Stromal cell of bone marrow (primary cell): ENCODE measurements at places on chromosomes 6 and 20.

- no peak for DNase-seq
Observed at GRCh38 chr20:16352321-16352720, 220.9 kb downstream of the KIF16B start.

DNA sequence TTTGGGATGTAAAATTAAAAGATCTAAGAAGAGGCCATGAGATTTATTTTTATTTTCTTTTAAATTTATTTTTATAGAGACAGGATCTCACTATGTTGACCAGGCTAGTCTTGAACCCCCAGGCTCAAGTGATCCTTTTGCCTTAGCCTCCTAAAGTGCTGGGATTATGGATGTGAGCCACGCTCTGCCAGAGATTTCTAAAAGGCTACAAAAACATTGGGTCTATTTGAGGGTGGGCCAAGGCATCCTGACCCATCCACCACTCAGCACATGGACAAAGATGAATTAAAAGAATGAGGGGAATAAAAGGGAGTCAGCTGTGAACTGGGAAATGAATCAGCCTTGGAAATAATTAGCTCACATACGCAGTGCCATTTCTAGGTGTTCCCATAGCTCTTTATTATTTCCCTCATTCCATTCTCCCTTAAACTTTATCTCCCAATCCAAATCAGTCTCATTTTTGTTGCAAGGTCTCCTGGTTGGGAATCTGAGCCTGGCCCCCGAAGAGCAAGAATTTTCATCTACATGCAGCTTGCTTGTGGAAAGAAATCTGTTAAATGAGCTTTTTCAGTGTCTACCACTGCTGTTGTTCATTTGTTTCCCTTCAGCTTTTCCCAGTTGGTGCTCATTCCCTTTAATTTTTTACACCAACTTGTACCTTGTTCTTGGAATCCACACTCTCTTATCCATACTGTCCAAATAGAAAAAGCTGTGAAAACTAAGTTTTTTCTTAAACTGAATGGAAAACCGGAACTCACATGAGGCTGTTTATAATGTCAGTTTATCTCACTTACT, 66.9 kb downstream of the MKKS start:
- no peak for DNase-seq

- no peak for DNase-seq
Observed at GRCh38 chr6:33483678-33484077, 29.3 kb downstream of the ZBTB9 start.

DNA sequence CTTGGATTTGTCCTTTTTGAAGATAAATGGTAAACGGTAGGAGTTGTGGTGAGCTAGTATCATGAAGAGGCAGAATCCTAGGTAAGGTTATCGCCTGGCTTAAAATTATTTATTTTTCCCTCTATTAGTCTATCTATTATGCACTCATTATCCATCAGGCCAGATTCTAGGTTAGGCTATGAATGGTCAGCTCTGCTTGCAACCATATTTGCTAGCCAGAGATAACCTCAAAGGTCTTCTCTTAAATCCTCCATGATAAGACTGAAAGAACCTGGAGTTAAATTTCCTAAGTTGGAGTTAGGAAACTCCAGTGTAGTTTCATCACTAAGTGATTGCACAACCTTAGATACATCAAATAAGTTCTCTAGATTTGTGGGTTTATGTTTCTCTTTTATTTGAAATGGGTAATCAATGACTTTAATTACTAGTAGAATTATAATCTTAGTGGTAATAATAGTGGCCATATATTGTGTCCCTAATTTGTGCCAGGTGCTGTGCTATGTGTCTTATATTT, 302.1 kb upstream of the RUNX2 start:
- DNase-seq, result no peak

- DNase-seq, result no peak
Observed at GRCh38 chr6:48474830-48475229, 363.8 kb upstream of the PTCHD4 start.

DNA sequence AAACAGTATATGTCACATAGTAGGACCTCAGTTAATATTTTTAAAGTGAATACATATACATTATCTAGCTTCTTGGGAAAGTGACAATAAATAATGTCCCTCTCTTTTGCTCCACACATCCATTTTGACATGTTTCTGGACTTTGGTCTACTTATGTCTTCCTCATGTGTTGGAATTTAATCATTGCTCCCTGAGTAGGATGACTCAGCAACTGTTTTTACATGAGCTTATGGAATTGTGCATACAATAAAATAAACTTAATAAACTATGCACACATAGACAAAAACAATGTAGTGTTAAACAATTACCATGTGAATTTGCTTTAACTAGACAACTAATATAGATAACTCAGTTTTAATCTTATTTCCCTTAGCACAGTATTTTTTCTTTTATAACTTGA, 503.8 kb downstream of the TFAP2B start:
- no peak for DNase-seq

DNA sequence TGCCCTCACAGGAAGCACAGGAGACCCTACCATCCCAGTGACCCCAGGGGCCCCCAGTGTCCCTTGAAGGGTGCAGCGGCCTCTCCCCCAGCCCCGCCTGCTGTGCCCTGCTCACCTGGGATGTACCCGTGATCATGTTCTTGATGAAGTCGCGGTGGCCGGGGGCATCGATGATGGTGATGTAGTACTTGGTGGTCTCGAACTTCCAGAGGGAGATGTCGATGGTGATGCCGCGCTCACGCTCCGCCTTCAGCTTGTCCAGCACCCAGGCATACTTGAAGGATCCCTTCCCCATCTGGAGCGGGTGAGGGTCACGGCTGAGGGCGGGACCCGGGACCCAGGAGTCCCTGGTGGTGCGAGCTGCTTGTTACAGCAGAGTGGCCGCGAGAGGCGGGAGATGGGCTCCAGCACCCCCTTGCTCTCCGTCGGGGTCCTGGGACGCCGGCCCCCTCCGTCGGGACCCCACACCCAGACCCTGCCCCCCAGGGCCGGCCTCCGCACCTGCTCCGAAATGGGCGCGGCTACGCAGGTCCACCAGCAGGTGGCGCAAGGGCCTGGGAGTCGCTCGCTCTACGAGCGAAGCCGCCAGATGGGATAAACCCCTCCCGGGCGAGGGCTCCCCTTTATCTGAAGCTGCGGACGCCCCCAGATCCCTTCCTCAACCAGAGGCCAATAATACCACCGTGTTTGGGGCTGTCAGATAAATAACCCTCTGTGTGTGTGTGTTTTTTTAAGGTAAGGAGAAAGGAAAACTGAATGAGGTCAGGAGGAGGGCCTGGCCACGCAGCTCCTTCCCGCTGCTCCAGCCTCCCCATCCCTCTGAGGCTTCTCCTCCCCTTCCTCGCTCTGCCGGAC, 2.9 kb downstream of the EEF1A2 start:
- DNase-seq, result peak; percentile 13

GRCh38 chr20:40966103-40966502, 62.5 kb upstream of the TOP1 start:
- DNase-seq, result no peak

- no peak for DNase-seq
Observed at GRCh38 chr20:53652859-53653517, 59.3 kb upstream of the ZNF217 start.

DNA sequence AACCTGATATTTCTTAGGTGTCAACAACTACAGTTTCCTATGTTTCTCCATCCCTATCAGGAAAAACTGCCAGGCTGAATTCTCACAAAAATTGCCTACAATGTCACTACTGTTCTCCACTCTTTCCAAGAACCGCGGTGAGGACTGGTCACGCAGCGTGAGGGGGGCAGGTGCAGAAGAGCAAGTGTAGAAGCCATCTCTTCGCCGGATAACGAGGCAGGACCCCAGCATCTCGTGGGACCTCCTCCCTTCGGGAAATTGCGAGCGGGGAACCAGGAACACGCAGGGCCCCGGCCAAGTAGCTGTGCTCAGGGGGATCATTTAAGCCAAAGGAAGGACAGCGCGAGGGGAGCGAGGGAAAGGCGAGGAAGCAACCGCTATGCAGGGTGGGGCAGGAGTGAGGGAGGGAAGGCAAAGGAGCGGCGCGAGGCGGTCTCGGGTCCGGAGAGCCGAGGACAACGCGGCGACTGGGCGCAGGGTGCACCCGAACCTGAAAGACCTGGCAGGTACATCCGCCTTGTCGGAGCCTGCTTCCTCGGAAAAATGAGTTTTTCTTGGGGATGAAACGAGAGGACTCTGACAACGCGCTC, 559 bp downstream of the APMAP start:
- DNase-seq, result no peak

DNA sequence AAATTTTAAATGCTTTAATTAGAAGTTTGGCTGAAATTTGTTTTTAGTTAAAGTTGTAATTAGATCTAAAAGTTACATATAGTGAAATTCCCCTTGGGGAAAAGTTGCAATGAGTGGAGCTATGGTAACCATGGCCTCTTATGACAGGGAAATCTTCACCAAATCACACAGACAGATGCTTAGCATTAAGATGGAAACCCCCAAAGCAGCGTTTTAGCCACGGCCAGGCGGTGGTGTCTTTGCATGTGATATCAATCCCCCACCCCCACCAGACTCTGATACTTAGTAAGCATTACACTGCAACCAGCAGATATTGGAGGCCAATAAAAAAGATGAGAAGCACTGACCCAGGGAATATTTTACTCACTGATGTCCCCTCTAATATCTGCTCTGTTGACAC, 75.7 kb downstream of the REPS1 start:
- no peak for DNase-seq

DNA sequence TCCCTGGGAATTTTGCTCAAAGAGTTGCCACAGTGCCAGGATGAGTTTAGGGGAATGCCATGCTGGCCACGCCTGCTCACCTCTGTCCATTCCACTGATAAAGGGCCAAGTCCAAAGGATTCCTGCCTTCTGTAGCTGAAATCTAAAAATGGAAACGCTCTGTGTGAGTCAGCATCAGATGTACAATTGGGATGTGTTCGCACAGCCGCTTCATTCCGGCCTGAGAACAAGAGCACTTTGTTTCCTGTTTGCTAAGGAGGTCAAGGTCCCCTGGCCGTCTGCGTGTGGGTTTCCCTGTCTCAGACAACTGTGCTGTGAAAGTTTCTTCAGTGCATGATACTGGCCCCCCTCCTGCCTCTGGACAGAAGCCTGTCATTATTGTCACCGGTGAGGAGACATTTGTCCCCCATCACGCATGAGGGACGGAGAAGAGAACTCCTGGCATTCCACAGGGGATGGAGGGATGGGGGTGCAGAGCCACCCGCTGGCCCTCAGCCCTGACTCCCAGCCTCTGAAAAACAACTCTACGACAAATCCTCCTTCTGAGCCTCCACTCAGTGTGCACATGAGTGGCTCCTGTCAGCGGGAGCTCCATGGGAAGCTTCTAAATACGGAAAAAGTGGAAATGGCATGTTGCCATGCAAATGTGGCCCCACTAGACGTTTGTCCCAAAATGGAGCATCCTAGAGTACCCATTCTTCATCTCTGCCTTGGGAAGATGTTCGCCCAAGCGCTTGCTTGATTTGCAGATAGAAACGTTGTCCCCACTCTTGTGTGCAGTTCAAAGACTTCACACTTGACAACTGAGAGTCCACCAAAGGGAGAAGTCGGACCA, 143.5 kb upstream of the AFDN start:
- no peak for DNase-seq

DNA sequence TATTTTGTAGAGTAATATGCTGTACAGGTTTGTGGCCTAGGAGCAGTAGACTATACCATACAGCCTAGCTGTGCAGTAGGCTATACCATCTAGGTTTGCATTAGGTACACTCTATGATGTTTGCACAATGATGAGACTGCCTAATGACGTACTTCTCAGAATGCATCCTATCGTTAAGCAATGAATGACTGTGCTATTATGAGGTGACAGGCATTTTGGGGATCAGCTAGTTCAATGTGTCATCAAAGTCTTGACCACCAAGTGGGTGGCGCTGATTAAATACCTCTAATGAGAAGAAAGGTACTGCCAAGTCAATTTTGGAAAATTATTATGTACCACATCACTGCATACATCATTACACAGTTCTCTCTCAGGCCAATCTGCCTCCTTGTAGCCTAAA, 190.2 kb downstream of the BACH2 start:
- DNase-seq, result no peak

- DNase-seq, result no peak
Observed at GRCh38 chr6:109979033-109979921, 1.2 kb downstream of the GPR6 start.

DNA sequence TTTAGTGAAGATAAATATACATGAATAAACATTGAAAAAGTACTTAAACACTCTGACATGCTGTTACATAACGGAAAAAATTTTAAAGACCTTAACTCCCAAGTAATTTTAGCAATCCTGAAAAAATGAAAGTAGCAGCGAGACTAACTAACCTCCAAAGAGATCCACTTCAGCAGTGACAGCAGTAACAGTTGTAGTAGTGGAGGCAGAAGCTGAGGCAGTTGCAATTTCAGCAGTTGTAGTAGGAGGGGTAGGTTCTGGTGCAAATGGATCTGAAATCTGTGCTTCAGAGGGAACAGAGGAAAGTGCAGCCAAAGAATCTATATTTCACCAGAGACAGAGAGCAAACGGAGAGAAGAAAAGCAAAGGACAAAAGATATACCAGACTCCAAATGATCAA, 88.8 kb downstream of the PRSS35 start:
- DNase-seq, result no peak

- DNase-seq, result no peak
Observed at GRCh38 chr20:44688053-44688625, 27.0 kb upstream of the CCN5 start.

- no peak for DNase-seq
Observed at GRCh38 chr20:39946931-39947330, 742.1 kb downstream of the MAFB start.

GRCh38 chr6:45872827-45873365, 142.8 kb downstream of the CLIC5 start:
- DNase-seq, result no peak

DNA sequence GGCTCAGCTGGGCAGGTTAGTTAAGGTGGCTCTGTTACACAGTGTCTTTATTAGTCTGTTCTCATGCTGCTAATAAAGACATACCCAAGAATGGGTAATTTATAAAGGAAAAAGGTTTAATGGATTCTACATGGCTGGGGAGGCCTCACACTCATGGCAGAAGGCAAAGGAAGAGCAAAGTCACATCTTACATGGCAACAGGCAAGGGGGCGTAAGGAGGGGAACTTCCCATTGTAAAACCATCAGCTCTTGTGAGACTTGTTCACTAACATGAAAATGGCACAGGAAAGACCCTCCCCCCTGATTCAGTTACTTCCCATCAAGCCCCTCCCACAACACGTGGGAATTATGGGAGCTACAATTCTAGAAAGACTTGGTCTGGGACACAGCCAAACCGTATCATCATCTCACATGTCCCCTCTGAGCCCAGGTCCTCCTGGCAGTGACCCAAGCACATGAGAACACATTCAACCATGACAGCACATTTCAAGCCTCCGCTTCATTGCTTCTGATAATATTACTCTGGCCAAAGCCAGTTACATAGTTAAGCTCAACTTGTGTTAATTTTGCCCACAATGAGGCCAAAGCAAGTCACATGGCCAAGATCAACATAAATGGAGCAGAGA, 383.9 kb downstream of the PLCB1 start:
- no peak for DNase-seq

- DNase-seq, result no peak
Observed at GRCh38 chr6:166775923-166776220, 148.8 kb upstream of the RPS6KA2 start.

GRCh38 chr6:38310061-38310460, 329.7 kb downstream of the BTBD9 start:
- no peak for DNase-seq
